ENCODE measurements at places on chromosomes 1 and 21.

DNA sequence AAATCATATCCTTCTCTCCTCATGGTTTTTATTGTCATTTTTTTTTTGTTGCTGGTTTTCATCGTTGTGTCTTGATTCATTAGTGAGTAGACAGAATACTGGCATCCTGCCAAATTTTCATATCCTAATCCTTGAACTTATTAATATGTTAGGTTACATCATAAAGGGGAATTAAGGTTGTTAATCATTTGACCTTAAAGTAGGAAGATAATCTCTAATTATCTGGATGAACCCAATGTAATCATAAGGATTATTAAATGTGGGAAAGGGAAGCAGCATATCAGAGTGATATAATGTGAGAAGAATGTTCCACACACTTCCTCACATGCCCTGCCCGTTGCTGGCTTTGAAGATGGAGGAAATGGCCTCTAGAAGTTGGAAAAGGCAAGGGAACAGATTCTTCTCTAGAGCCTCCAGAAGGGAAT lies 299.7 kb downstream of the HMCN1 start:
- DNase-seq, result no peak

DNA sequence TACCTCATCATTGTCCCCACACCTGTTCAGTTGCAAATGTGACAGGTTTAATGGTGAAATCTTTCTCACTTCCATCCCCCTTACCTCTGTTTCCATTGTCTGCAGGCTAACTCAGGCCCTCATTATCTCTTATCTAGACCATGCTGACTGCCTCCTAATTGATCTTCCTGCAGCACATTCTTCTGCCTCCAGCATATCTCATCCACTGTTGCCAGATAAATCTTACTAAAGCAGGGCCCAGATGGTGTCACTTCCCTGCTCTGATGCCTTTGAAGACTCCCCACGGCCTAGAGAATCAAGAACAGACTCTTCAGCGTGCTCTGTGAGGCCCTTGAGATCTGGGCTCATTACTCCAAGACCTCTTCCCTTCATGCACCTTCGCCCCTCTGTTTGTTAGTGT lies 230.1 kb downstream of the DUSP10 start:
- DNase-seq, result no peak

GRCh38 chr1:147665521-147665920 lies 4.8 kb downstream of the ACP6 start:
- no peak for DNase-seq

DNA sequence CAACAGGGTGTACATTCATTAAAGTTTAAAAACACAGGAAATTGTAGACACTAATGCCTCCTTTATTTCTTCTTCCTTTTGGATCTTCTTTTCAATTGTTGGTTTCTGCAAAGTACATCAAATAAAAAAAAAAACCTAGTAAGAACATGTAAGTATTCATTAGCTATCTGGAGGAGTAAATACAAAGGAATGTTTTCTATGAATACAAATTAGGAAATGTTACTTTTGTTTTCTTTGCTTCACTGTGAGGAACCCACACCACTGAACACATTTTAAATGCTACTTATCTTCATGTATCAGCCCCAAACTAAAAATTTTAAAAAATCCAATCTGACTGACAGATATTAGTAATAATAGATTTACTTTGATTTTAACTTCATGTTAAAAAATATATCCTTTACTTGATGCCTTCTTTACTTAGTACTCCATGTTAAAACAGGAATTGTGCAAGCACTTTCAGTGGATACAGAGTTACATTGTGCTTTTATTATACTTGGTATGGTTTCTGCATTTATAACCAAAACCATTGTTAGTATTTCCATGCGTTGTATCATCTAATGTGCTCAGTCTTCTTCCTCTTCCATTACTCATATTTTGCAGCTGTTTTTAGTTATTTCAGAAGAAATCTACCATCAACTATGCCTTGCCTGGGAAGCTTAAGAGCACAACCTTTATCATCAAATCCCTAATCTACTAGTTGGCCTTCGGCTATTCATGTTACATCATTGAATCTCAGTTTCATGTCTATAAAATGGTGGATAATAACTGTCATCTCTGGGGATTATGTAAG lies 236.9 kb upstream of the DPYD start:
- no peak for DNase-seq

GRCh38 chr1:189657715-189658114 lies 819.9 kb downstream of the BRINP3 start:
- no peak for DNase-seq

DNA sequence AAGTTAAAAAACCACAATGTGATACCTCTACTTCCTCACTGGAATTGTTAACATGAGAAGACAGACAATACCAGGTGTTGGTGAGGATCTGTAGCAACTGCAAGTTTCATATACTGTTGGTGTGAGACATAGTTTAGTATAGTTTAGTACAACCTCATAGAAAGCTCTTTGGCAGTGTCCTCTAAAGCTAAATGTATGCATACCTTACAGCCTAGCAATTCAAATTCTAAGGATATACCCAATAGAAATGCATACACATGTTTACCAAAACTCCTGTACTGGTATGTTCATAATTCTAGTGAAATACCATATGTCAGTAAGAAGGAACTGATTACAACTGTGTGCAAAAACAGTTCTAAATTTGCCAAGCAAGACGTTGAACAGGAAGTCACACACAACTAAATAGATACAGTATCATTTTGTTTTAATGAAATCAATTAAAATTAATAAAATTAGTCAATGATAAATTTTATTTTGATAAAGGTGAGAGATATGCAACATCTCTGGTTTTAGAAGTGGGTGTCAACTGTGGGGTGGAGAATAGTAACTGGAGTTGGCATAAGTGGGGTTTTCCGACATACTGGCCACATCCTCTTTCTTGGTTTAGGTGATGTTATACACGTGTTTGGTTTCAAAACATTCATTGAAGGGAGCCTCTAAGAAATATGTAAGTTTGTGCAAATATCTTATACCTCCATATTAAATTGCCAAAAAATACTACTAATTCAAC lies 450.7 kb downstream of the PTPRC start:
- DNase-seq, result no peak

GRCh38 chr1:33420870-33421775 lies 9.8 kb downstream of the PHC2 start:
- DNase-seq, result peak; percentile 88

GRCh38 chr1:161121042-161121650 lies 3.2 kb downstream of the NIT1 start:
- DNase-seq, result no peak

- DNase-seq, result no peak
These were observed 402.7 kb downstream of the LTN1 start for GRCh38 chr21:28590026-28590425.

DNA sequence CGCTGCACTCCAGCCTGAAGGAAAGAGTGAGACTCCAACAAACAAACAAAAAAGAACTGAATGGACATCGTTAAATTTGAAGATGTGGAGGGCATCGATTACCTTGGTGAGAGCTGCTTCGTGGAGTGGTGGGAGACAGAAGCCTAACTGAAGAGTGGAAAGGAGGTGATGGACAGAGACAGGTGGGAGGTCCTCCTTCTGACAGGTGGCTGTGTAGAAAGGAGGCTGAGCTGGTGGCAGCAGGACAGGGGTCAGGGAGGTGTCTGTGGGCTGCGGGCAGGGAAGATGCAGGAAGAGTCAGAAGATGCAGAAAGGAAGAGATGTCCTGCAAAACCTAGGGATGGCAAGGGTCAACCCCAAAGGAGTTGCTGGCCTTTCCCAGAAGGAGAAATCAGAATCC lies 30.5 kb downstream of the C1orf216 start:
- no peak for DNase-seq

- peak; percentile 84 for DNase-seq
These were observed 18.0 kb downstream of the ZMYM1 start for GRCh38 chr1:35097224-35097623.

GRCh38 chr1:62593825-62594394 lies 3.4 kb upstream of the ANGPTL3 start:
- no peak for DNase-seq

- DNase-seq, result no peak
These were observed 43.2 kb downstream of the TMCO4 start for GRCh38 chr1:19756480-19756879.

All from SK-N-MC (cell line).